ENCODE measurements at places on chromosomes 5 and 9. TPM values are rescaled to one million over a fixed set of nuclear protein-coding genes. Genes with fewer than 3 reads are reported as not detected.

- no peak for DNase-seq
Measured at GRCh38 chr9:130421154-130421801, 23.5 kb upstream of the ASS1 start.

- DNase-seq, result peak; percentile 75
Measured at GRCh38 chr9:114108016-114108833, 9.1 kb upstream of the KIF12 start.

Gene TRIM52
- total RNA-seq, result 5.2 TPM

DNA sequence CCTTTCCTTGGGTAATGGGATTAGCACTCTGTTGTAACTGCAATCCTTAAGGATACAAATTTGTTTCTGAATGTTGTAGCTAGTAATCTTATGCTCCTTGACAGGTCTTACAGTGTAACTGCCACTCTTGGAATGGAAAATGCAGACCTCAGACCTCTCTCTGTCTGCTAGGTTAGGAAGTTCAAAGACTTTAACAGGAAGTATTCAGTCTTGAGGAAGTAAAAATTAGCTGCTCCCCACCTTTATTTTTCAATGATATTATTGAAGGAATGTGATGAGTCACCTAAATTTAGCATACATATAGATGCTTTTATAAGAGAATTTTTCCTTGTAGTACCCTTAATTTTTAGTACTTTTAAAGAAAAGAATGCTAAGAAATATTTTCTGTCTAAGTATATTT lies 71.5 kb downstream of the PAM start:
- no peak for DNase-seq

GRCh38 chr5:78377718-78378105 lies 17.3 kb downstream of the SCAMP1 start:
- no peak for DNase-seq

DNA sequence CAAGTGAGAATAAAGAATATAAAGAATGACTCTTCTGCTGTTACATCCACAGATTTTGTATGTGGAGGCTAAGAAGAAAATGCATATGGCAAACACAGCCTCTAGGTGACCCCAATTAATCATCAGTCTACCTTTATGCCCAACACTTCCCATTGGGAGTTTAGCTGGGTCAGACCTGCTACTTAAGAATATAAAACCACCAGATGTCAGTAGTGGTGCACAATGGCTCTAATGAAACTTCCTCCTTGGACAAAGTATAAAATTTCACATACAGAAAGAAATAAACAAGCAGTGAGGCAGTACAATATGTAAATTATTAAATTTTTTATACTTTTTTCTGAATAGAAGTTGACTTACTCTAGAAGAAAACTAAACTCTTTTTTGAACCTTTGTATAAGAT lies 539.9 kb downstream of the BRINP1 start:
- peak; percentile 7 for DNase-seq
